ENCODE measurements at places on chromosomes 3 and 15. TPM values are rescaled to one million over a fixed set of nuclear protein-coding genes. Genes with fewer than 3 reads are reported as not detected.

DNA sequence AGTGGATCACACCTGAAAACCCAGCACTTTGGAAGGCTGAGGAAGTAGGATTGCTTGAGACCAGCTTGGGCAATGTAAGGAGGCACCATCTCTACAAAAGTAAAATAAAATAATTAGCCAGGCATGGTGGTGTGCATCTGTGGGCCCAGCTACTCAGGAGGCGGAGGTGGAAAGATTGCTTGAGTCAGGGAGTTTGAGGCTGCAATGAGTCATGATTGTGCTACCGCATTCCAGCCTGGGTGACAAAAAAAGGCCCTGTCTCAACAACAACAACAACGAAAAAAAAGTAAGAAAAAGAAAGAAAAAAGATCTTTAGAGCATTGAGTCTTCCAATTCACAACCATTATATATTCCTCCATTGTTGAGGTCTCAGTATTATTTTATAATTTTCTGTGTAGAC is 192.4 kb upstream of the DPH6 start:
- DNase-seq: no peak

Gene EPHB1
- total RNA-seq: 0.71 TPM

GRCh38 chr3:58102976-58103451 is 94.8 kb downstream of the FLNB start:
- no peak for DNase-seq

- DNase-seq: no peak
Observed at GRCh38 chr15:56608140-56608778, 125.0 kb downstream of the ZNF280D start.

GRCh38 chr15:80970018-80970657 is 19.5 kb downstream of the MESD start:
- no peak for DNase-seq

GRCh38 chr3:9068051-9068450 is 104.8 kb upstream of the RAD18 start:
- no peak for DNase-seq
